Right cardiac atrium (tissue), 5 donors: ENCODE measurements at places on chromosomes 2 and 18. TPM values are rescaled to one million over a fixed set of nuclear protein-coding genes. Genes with fewer than 3 reads are reported as not detected.

The ORC4 gene
- total RNA-seq: 55.2 TPM

The ACVR1C gene
- total RNA-seq: 1.2 TPM

The TYMS gene
- total RNA-seq: 2.0 TPM

The RUFY4 gene
- not detected for total RNA-seq

The POTEC gene
- not detected for total RNA-seq

The C2orf72 gene
- total RNA-seq: not detected

The TNFAIP6 gene
- 1.1 TPM for total RNA-seq

The CXCR1 gene
- total RNA-seq: 0.82 TPM

The CRYGD gene
- total RNA-seq: not detected

The FAM228B gene
- 55.8 TPM for total RNA-seq

The CNRIP1 gene
- total RNA-seq: 17.9 TPM

The KHK gene
- total RNA-seq: 3.3 TPM

The SULT1C2 gene
- 0.71 TPM for total RNA-seq

The LDAH gene
- total RNA-seq: 7.2 TPM

The QPCT gene
- total RNA-seq: 2.2 TPM

The POTEI gene
- 0.79 TPM for total RNA-seq

The ANO7 gene
- 2.1 TPM for total RNA-seq

The PXDN gene
- 25.7 TPM for total RNA-seq

The ATP6V1B1 gene
- 0.84 TPM for total RNA-seq

The CNGA3 gene
- not detected for total RNA-seq

The TCF23 gene
- total RNA-seq: 0.11 TPM

The KCNE4 gene
- total RNA-seq: 2.2 TPM
